HT-29 (cell line): ENCODE measurements at places on chromosomes 12 and 14. TPM values are rescaled to one million over a fixed set of nuclear protein-coding genes. Genes with fewer than 3 reads are reported as not detected.

Gene AMN
- total RNA-seq = 2.5 and 9.2 TPM in 2 replicates

Gene CLEC6A
- total RNA-seq = not detected in 2 replicates

DNA sequence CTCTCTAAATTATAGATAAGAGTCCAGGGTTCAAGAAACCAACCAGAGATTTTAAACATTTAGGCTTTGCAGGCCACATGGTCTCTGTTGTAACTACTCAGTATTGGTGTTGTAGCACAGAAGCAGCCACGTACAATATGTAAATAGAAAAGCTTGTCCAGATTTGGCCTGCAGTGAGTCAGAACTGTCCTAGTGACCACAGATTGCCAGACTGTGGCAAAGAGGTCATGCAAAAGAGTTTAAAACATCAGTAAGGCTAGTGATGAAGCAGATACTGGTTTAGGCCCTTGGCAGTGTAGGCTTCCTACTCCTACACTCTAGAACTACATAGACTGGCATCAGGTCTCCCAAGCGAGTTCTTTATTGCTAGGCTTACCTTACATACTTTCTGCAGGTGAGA, 117.6 kb upstream of the GARIN6 start:
- DNase-seq = no peak

DNA sequence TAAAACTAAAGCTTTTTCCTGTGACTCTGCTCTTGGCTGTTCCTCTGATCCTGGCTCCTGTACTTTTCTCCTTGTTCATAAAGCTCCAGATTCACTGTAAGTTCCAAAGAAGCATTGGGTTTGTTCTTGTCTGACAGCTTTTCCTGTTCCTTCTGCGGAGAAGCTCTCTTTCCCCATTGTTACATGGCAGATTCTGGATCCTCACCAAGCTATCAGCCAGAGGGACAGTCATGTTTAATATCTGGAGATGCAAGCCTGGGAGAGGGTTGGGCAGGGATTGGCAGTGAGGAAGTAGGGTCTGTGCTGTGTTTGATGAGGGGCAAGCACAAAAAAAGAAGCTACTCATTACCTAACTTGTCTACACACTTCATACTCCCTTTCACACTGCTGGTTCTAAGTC, 107.9 kb downstream of the AKAP6 start:
- DNase-seq = no peak
